ENCODE measurements at places on chromosomes 7 and 10.
A peak's percentile ranks its signal among the peaks of the same experiment; 100 is the strongest.

GRCh38 chr10:34514290-34514689 lies 300.8 kb downstream of the PARD3 start:
- no peak for DNase-seq

GRCh38 chr7:127940381-127941160 lies 90.7 kb downstream of the LRRC4 start:
- DNase-seq, result no peak

DNA sequence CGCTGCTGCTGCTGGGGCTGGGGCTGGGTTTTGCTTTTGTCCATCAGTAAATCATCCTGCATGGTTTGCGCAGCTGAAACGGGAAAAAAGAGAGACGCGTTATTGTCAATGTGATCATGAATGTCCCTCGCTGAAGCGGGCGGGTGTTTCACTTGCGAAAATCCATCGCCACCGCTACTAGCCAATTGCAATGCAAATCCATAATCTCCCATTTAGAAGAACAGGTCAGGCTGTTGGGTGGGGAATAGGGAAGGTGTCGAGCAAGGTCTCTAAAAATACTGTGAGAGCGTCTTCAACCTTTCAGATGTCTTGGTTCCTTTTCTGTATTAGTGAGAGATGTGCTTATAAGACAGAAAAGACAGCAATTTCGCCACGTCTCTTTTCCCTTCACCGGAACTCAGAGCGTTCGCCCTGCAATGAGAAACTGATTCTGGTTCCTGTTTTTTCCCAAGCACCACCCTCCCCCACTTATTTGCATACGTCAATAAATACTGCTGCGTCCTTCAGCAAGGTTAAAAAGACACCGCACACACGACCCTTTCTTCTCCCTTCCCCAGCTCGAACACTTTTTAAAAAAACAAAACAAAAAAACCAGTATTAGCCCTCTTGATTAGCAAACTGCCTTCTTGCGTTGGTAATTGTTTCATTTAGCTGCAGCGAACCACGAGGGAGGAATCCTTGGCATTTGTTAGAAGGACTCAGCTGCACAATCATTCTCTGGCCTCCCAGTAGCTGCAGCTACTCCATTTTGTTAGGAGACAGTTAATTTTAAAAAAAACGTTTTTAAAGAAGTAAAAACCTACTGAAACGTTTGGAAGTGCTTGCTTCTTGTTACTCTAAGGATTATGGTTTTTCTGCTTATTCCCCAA lies 50.4 kb downstream of the CPEB3 start:
- DNase-seq, result peak; percentile 39

DNA sequence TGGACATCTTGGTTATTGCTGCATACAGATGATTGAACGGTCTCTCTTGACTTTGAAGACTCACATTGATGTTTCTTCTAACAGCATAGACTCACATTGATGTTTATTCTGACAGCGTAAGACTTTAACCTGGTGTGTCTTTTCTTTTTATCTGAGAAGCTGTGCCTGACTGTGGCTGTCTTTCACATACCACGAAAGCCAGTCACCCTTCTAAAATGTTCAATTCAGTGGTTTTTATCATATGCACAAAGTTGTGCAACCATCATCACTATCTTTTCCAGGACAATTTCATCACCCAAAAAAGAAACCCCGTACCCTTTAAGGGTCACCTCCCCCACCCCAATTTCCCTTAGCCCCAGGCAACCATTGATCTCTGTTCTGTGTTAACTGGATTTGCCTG lies 24.7 kb downstream of the CELF2 start:
- no peak for DNase-seq

GRCh38 chr10:118286051-118286838 lies 55.9 kb downstream of the FAM204A start:
- DNase-seq, result no peak

DNA sequence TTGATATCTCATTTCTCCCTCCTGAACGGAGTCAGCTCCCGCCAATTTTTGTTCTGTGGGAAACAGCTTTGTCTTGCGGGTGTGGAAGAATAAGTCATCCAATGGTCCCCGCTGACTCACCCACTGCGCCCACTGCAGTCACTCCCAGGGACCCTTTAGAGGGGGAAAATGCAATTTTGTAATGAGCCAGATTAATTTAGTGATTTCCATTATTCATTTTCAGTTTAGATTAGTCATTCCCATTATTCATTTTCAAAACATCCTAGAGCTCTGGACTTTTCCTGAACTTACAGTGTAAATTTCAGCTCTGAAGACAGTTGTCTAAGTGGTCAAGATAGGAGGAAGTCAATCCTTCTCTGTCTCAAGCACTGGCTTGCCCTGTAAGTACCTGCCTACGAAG lies 154.9 kb upstream of the TMEM72 start:
- DNase-seq, result no peak

- DNase-seq, result no peak
Measured at GRCh38 chr10:118045837-118046394, 825 bp downstream of the RAB11FIP2 start.

DNA sequence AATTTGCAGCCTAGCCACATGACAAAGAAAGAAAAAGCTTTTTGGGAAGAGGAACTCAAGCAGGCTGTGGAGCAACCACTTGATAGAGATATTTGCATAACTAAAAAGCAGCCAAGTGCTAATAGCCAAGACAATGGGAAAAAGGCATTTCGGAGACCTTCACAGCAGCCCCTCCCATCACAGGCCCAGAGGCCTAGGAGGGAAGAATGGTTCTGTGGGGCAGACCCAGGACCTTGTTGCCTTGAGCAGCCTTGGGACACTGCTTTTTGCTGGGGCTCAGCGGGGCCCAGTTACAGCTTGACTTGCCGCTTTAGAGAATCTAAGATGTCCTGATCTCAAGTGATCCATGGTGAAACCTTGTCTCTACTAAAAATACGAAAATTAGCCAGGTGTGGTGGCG lies 38.5 kb downstream of the FAM149B1 start:
- DNase-seq, result no peak

DNA sequence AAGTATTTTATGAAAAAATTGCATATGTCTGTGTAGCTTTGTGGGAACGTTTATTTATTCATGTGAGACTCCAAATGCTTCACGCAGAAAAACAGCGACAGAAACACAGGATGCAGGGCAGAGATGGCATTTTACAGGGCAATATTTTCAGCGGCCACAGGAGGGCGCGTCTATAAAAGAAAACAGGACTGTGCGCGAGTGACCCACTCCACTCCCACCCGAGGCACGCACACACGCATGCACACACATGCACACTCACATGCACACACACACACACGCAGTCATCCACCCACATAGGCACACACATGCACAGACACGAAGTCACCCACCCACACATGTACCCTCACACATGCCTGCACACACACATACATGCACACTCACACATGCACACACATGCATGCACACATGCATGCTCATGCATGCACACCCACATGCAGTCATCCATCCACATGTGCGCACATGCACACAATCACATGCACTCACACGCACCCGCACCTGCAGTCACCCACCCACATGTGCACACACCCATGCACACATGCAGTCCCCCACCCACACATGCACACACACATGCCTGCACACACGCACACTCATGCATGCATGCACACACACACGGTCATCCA lies 96.3 kb downstream of the DNAJB6 start:
- DNase-seq, result peak; percentile 58

GRCh38 chr7:70799841-70800405 lies 332.0 kb upstream of the GALNT17 start:
- no peak for DNase-seq
